ENCODE measurements at places on chromosomes 2 and 18.

DNA sequence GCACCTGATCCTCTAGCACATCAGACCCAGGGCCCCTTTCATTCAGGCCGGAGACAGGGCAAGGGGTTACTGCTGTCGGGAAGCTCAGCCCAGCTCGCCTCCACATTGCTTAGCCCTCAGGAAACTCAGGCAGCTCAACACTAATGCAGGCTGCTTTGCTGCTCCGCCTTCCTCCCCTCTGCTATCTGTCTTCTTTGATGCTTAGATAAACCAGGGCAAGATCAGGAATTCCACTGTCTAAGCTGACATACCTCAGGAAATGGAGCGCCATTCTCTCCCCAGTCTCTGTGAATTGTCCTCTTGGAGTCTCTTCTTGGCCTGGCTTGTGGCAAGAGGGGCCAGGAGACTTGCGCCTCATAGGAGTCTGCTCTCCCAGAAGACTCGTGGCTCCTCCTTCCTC, 25.5 kb upstream of the EXOC6B start:
- no peak for DNase-seq

- no peak for DNase-seq
Measured at GRCh38 chr2:28525481-28525880, 29.6 kb downstream of the PLB1 start.

DNA sequence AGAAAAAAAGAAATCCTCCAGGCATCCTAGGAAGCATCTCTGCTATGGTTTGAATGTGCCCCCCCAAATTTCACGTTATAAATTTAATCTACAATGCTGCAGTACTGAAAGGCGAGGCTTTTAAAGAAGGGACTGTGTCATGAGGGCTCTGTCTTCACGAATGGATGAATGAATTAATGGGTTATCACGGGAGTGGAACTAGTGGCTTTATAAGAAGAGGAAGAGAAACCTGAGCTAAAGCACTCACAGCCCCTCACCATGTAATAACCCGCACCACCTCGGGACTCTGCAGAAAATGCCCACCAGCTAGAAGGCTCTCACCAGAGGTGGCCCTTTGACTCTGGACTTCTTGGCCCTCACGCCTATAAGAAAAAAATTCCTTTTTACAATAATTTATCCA, 27.6 kb downstream of the RNU4ATAC start:
- no peak for DNase-seq

- no peak for DNase-seq
Measured at GRCh38 chr2:16478434-16479210, 187.0 kb downstream of the CYRIA start.

DNA sequence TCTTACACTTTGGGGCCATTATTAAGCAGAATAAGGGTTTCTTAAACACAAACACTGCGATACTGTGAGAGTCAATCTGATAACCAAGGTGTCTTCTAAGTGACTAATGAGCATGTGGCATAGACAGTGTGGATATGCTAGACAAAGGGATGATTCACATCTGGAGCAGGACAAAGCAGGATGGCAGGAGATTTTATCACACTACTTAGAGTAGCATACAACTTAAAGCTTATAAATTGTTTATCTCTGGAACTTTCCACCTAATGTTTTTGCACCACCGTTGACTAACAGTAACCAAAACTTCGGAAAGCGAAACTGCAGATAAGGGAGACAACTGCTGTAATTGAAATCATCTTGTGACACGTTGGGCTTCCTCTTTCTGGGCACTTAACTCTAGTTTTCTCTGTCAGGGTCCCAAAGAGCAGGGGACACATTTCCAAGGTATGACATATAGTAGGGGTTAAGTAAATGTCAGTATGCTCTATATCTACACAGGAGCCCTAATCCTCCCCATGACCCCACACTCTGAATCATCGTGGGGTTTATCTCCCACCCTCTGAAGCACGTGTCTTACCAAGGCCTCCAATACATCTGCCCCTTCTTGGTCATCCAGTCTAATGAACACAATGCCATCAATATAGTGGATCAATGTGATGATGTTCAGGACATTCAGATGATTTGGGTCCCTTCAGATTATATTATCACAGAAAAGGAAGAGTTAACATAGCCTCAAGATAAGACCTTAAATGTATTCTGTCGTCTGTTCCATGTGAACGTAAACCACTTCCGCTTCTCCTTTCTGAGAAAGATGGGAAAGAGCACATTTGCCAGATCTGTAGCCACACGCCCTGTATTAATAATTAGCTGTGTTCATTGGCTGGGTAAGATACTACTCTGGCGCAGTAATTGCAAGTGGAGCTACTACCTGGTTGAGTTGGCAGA, 78.7 kb downstream of the FTCDNL1 start:
- DNase-seq = no peak

Measured in stimulated activated CD8-positive, alpha-beta memory T cell treated with anti-CD3 and anti-CD28 coated beads, Interleukin-7, amount 100 ng/mL, for 1 hour (primary cell).